SK-N-DZ (cell line): ENCODE measurements at places on chromosomes 1 and 21.
A peak's percentile ranks its signal among the peaks of the same experiment; 100 is the strongest.

DNA sequence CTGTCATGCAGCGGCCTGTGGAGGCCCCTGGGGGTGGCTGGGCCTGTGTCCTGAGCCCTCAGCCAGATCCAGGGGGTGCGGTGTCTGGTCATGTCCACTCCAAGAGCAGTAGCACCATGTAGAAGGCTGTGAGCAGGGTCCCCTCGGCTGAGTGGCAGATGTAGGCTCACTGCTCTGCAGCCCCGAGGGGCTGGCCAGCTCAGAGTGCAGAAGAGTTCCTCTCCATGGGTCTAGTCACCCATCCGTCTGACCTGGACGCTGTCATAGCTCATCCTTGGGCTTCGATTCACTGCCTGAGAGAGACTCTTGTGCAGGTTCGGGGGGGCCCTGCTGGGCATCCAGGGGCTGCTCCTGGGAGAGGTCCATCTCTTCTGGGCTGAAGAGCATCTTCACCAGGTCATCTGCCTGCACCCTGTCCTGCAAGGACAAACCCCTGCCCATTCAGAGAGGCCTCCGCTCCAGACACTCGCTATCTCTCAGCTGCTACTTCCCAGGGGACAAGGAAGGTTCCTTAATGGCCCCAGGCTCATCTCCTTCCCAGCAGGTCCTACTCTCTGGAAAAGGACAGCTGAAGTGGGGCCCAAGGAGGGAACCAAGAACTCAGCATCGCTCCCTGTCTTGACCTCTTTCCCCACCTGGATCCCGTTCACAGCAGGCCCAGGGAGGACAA lies 6.5 kb upstream of the CLDN19 start:
- no peak for DNase-seq

DNA sequence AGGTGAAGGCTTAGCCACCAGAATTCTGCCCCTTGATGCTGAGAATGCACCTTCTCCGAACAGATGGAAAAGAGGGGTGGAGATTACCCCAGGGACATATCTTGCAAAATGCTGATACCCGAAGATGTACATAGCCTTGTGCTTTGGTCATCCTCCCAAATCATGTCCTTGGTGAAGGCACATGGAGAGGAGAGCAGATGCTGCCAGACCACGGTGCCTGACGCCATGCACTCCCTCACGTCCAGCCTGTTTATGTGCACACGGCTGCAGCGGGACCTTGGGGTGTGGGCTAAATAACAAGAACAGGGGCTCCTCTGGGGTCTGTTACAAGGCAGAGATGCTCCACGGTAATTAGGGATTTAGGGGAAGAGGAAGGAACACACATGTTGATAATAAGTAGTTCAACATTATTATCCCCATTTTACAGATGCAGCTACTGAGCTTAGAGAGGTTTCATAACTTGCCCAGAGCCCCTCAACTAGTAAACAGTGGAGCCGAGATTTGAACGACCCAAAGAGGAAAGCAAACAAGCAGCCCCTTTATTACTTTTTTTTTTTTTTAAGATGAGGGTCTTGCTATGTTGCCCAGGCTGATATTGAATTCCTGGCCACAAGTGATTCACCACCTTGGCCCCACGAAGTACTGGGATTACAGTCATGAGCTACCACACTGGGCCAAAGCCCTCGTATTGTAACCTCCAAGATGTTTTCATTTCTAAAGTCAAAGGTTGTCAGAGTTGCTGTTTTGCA lies 12.9 kb downstream of the EPHX1 start:
- no peak for DNase-seq

DNA sequence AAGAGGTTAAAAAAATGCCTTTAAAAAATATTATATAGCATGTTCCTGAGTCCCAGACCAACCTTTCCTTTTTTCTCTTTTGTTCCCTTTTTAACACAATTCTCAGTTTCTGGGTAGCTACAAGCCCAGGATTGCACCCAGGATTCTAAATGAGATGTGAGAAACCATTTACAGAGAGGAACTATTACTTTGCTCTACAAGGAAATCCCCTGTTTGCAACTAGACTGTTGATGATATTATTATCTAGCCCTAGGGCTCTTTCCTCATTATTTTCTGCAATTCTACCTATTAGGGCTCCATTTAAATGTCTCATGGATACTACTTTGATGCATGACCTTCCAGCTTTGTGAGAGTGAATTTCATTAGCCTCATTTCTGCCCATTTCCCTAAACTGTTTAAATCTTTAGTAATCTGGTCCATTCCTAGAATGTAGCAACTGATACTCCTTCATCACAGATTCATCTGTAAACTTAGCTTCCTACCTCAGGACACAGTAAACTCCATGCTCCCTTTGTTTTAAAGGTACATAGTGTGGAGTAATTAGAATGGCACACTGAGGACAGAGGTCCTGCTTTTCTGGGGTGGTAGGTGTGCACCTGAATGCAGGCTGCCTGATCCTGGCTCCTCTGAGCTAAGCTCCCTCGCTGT lies 7.1 kb upstream of the KIF14 start:
- no peak for DNase-seq

DNA sequence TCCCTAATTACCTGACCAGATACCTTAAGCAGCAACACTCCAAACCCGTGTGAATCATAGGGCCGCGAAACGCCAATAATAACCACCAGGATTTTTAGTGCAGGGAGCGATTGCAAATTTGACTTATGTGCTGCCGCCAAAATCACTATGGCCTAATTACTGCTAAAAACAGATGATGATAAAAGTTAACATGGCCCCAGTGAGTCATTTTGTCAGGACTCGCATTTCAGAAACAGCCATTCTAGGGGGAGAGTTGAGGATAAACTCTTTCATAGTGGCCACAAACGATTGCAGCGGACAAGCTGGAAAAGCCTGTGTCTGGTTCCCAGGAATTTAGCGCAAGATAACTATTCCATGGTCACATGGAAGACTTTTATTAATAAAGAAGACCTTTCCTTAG lies 103.4 kb downstream of the HLX start:
- DNase-seq: no peak

GRCh38 chr1:192580351-192580962 lies 4.9 kb downstream of the RGS1 start:
- peak; percentile 9 for DNase-seq

- no peak for DNase-seq
These were observed 138.3 kb upstream of the GPR52 start for GRCh38 chr1:174309490-174309889.

GRCh38 chr1:108046026-108046425 lies 81.0 kb upstream of the VAV3 start:
- no peak for DNase-seq

GRCh38 chr1:24051206-24051945 lies 60.6 kb downstream of the MYOM3 start:
- DNase-seq: no peak

DNA sequence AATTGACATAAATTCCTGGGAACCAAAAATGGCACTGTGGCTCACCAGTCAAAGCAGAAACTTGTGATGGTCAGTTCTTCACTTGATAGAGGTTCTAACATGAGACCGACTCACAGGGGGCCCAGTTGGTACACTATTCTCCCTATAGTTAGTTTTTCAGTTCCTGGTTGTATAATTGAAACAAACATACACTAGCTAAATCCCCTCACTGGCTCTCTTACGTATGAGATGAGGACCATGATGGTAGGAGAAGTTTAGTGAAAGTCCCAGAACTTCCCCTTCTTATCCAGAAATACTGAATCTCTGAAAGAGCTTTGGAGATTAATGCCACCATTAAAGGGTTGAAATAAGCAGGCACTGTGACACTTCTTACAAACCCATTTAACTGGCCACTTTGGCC lies 2.8 kb upstream of the S100B start:
- no peak for DNase-seq

DNA sequence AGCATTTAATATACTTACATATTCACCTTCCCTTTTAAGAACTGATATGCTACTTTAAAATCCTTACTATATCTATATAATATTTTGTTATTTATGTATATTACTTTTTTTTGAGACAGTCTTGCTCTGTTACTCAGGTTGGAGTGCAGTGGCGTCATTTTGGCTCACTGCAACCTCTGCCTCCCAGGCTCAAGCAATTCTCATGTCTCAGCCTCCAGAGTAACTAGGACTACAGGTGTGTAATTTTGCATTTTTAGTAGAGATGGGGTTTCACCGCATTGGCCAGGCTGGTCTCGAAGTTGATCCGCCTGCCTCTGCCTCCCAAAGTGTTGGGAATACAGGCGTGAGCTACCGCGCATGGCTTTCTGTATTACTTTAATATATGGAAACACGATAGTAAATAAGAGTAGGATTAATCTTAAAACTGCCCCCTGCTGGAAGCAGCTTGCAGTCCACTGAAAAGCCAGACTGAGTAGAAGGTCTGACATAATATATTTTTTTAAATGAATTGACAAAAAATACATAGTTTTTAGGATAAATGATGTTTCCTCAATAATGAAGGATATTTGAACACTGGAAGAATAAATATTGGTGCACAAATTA lies 24.4 kb downstream of the RCAN3 start:
- DNase-seq: no peak

DNA sequence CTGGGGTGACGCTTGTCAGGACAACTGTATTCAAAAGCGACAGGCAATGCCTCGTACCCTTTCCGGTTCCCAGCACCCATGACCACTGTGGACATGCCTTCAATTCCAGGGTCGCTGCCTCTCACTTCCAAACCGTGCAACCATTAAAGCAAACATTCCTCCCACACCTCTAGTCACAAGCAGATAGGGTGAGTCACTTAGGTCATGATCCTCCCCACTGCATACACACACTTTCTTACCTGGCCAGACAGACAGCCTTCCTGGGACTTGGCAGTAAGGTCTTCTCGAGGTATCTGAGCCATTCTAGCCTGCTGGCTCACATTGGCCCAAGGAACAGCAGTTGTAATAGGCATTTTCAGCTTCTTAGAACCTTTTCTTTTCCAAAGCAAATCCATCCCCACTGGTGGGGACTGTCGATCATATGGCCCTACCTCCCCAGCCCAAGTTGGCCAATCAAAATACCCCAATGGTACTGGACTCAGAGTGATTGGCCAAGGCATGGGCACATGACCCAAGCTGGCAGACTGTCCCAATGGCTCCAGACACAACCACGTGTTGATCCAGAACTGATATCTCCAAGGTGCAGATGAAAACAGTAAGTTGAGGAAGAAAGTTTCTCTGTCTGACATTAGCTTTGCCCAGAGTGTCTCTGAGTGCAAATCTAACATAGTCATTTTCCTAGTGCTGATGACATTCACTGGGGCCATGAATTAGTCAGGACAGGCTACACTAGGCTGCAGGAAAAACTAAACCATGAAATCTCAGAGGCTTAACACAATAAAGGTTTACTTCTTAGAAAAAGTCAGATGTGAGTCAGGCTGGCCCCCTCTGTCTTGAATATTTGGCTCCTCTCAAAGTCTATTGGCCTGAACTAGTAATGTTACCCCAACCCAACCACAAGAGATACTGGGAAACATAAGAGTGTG lies 113.8 kb downstream of the RRAGC start:
- no peak for DNase-seq

- DNase-seq: no peak
These were observed 21.2 kb upstream of the SYCP1 start for GRCh38 chr1:114833421-114833820.

GRCh38 chr21:39851002-39851618 lies 16.1 kb upstream of the PCP4 start:
- no peak for DNase-seq

- no peak for DNase-seq
These were observed 23.7 kb downstream of the CAMK1G start for GRCh38 chr1:209607102-209607794.

GRCh38 chr21:30234643-30235042 lies 18.7 kb upstream of the CLDN8 start:
- no peak for DNase-seq

GRCh38 chr21:37642493-37642892 lies 273.8 kb downstream of the KCNJ6 start:
- DNase-seq: no peak

DNA sequence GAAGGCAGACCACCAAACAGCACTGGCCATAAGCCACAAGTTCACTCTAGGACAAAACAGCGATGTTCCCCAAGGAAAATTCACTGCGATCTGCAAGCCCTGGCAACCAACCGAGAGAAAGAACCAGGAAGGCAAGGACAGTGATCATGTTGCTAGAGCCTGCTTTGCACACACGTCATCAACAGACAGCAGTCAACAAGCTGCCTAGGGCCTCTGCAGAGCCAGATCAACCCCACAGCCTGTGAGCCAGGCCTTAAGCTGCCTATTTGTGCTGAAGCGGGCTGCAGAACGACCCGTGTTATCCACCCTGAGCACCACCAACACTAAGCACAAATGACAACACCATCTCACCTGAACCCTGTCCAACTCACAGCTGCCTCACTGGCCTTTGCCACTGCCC lies 6.2 kb upstream of the YRDC start:
- DNase-seq: no peak

DNA sequence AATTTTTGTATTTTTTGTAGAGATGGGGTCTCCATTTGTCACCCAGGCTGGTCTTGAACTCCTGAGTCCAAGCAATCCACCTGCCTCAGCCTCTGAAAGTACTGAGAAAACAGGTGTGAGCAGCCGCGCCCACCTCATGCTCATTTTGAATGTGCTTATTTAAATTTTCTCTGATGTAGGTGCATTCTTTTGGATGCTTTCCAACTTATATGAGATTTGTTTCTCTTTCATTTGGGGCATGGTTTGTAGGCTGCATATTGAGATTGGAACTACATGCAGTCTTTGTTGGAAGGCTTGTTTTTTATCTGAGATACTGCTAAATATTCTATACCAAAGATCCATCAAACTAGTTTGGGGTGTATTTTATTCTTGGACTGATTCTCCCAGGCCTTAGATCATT lies 81.0 kb upstream of the IVNS1ABP start:
- DNase-seq: no peak

GRCh38 chr1:118250232-118250631 lies 65.2 kb upstream of the SPAG17 start:
- DNase-seq: no peak

DNA sequence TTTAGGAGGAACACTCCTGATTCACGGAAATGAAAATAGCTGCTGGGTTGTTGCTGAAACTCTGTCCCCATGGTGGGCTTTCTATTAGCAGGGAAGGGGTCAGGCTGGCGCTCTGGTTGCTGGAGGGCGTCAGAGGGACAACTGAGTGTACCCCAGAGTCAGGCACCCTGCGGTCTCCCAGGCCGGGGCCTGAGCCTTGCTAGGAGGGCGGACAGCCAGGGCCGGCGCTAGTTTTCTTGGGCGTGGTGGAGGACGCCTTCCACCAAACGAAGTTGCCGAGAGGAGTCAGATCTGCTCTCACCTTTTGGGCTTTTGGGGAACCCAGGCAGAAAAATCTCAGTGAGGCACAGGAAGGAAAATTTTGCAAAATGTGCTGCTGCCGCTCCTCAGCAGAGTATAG lies 54.8 kb downstream of the NGF start:
- DNase-seq: no peak

DNA sequence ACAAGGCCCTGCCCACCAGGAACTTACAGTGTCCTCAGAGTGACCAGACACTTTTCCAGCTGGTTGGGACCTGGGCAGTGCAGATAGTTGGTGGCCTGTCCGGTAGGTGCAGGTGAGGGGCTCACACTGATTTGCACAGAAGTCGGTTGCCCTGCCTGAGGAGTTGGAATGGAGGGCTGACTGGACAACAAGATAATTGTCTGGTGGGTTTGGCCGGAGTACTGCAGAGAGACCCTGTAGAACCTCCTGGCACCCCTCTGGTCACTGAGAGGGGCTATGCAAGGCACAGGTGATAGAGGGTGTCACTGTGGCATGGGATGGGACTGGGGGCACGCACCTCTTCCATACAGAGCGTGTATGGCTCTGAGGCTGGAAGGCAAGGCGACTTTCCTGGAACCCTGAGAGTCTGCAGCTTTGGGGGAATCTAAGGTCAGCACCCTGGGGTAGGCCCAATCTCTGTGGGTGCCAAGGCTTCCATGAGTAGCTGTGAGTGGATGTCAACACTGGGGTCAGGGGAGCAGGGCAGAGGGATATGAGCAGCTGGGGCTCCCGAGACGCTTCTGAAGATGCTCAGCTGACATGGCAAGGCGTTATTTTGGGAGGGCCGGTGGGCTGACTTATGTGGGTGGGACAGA lies 7.6 kb upstream of the PLA2G2D start:
- no peak for DNase-seq
